Bone marrow (tissue), 2 donors: ENCODE measurements at places on chromosomes 2 and 18.

DNA sequence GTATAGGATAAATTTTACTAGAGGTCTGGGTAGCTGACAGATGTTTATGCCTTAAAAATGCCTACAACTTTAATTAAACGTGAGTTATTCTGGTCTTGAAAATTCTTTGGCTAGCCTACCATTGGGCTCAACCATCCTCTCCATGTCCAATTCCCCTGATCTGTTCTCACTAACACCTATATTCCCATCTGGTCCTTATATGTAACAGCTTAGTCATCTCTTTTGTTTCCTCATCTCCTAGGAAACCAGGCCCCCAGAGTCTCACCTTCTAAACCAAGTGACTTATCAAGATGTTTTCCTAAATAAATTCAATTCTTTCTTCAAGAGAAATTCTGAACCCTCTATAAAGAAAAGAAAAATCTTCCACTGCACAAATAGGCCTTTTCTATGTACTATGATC lies 148.5 kb downstream of the TTC32 start:
- no peak for DNase-seq

DNA sequence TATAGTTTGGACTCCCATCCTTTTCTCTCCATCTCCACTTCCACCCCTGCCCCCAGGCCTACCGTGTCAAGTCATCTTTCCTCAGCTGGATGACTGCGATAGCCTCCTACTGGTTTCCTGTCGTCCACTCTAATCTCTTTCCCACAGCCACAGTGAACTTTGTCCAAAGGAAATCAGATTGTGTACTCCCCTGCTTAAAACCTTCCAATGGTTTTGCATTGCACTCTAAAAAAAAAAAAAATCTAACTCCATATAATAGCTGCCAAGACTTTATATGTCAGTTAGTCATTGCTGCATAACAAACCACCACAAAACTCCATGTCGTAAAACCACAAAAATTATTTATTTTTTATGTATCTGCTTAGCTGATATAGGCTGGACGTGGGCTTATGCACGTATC lies 160.2 kb upstream of the CCDC68 start:
- no peak for DNase-seq

- no peak for DNase-seq
Observed at GRCh38 chr2:34105006-34105767, 506.1 kb upstream of the FAM98A start.

GRCh38 chr2:64913357-64913869 lies 75.8 kb upstream of the SLC1A4 start:
- no peak for DNase-seq

GRCh38 chr2:124740636-124741035 lies 715.5 kb downstream of the CNTNAP5 start:
- no peak for DNase-seq
